SK-MEL-5 (cell line): ENCODE measurements at places on chromosomes 5 and 9. TPM values are rescaled to one million over a fixed set of nuclear protein-coding genes. Genes with fewer than 3 reads are reported as not detected.
A peak's percentile ranks its signal among the peaks of the same experiment; 100 is the strongest.

Gene CTNNA1
- 311 and 315 TPM in 2 replicates for total RNA-seq

Gene SLC46A2
- not detected in 2 replicates for total RNA-seq

Gene SLCO6A1
- not detected in 2 replicates for total RNA-seq

- peak; percentile 75 for DNase-seq
Observed at GRCh38 chr5:174045470-174046025, at the start of gene NSG2. TSS of gene NSG2 (plus strand) at chr5:174045706. CDS start at chr5:174046756, 1,050 bp downstream.

GRCh38 chr9:89891591-89892304 is 286.9 kb downstream of the GADD45G start:
- DNase-seq, result no peak

GRCh38 chr5:124661317-124662141 is 84.9 kb downstream of the ZNF608 start:
- DNase-seq, result peak; percentile 88

Gene NR2F1-AS1
- 0.11 TPM in 1 of 2 replicates, not detected in the other for total RNA-seq

GRCh38 chr9:96126321-96126881 is 175.6 kb downstream of the HSD17B3 start:
- DNase-seq, result no peak
